ENCODE measurements at places on chromosomes 7 and 10. TPM values are rescaled to one million over a fixed set of nuclear protein-coding genes. Genes with fewer than 3 reads are reported as not detected.

Gene EMX2
- total RNA-seq, result 9.7 TPM

Gene DNAJC30
- total RNA-seq, result 4.9 TPM

Gene FOXI2
- 1.4 TPM for total RNA-seq

Gene TAS2R5
- 1.9 TPM for total RNA-seq

- H3K27me3 ChIP-seq, result no peaks in the 10 kb centered on the region
- peaks cover 4% of the 10 kb centered on the region for H3K4me1 ChIP-seq
- no peak for DNase-seq
- H3K27ac ChIP-seq, result no peak overlapping the region
- no peak overlapping the region for H3K4me3 ChIP-seq
- H3K36me3 ChIP-seq, result no peaks in the 10 kb centered on the region
These were observed 51.4 kb downstream of the PLPP4 start for GRCh38 chr10:120508393-120508792.

DNA sequence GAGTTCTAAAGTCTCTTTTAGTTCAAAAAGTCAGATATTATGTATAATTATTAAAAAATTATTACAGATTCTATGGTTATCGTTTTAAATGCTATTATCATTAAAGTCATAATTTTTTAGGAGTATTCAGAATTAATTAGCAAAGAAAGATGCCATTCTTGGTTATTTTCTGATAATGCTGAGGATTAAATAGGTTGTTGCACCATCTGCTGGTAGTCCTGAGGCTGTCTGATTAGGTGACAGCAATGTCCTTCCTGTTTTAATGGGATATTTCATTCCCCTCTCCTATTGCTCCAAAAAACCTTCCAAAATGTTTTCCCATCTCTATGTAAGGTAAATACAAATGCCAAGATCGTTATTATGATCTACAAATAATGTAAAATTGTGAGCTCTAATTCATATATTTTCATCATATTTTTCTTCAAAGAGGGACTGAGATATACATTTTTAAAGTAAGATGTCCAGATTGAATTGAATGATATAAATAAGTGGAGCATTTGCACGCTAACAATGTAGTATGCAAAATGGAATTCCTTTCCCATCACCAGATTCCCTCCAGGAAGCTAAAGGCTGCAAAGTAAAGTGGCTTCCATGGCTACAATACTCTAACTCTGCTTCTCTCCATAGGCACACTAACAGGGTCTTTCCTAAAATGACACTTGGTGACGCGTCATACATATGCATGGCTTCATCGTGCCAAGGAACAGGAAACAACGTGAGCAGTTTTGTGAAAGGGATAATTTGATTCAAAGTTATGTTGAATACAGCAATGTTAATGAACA, 58.8 kb upstream of the AKR1E2 start:
- DNase-seq, result no peak
- H3K27me3 ChIP-seq, result no peaks in the 10 kb centered on the region
- peaks cover 25% of the 10 kb centered on the region for H3K4me1 ChIP-seq
- H3K27ac ChIP-seq, result peak overlapping the region; percentile 5

DNA sequence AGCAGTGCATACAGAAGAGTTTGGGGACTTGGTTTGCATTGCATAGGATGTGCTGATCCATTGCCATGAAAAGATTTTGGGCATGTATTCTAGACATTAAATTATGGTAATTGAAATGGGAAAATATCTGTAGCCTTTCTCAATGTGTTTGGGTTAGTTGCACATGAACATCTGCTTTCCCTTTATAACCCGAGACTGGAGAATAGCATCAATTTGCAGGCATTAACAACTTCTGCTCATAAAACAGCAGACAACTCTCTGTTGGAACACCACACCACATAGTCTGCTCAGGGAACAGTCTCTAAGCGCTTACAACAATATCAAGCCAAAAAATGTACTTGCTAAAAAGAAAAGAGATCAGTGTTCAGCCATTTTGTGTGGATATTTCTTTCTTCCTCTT, 1391.1 kb upstream of the LRRTM3 start:
- no peak overlapping the region for H3K4me3 ChIP-seq
- no peaks in the 10 kb centered on the region for H3K36me3 ChIP-seq
- no peak overlapping the region for H3K27ac ChIP-seq
- DNase-seq, result no peak
- H3K27me3 ChIP-seq, result no peaks in the 10 kb centered on the region

GRCh38 chr10:788796-789748, 99.6 kb upstream of the DIP2C start:
- H3K27ac ChIP-seq, result no peak overlapping the region
- peak; percentile 84 for DNase-seq
- no peaks in the 10 kb centered on the region for H3K36me3 ChIP-seq
- H3K27me3 ChIP-seq, result peaks cover 12% of the 10 kb centered on the region

DNA sequence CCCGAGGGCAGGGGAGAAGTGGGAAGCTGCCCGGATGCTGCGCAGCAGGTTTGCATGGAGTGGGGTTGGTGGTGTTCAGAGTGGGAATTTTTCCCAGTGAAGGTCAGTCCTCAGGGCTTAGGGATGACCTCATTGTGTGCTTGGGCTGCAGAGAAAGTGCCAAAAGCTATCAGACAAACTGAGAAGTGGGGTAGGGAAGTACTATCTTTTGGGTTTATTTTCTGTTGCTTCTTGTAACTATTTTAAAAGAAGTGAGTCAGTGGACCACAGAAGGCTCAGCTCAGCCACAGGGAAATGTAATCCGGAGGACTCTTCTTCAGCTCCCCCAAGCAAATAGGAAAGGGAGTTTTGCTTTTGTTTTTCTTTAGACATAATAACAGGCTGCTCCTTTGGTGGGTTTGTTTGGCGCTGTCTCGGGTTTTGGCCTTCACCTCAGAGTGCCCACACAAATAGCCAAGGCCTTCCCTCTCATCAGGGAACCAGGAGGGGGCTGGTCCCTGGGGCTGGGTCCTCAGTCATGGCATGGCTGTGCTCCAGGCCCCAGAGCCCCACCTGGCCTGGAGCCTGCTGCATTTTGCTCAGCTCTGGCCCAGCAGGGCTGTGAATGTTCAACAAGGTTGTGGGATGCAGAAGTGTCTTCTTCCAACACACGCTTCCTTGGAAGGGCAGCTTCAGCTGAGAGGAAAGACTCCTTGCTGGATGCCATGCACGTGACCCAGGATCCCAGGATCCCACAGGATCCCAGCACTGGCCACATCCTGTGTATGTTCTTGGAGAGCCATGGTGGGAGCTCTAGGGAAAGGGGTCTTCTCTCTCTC, 5.4 kb upstream of the FAM170B start:
- peak overlapping the region; percentile 39 for H3K27ac ChIP-seq
- H3K36me3 ChIP-seq, result no peaks in the 10 kb centered on the region
- no peak for DNase-seq
- peaks cover 24% of the 10 kb centered on the region for H3K4me1 ChIP-seq

- no peak overlapping the region for H3K4me3 ChIP-seq
- no peak for DNase-seq
These were observed 193.8 kb upstream of the ADO start for GRCh38 chr10:62610649-62611229.

DNA sequence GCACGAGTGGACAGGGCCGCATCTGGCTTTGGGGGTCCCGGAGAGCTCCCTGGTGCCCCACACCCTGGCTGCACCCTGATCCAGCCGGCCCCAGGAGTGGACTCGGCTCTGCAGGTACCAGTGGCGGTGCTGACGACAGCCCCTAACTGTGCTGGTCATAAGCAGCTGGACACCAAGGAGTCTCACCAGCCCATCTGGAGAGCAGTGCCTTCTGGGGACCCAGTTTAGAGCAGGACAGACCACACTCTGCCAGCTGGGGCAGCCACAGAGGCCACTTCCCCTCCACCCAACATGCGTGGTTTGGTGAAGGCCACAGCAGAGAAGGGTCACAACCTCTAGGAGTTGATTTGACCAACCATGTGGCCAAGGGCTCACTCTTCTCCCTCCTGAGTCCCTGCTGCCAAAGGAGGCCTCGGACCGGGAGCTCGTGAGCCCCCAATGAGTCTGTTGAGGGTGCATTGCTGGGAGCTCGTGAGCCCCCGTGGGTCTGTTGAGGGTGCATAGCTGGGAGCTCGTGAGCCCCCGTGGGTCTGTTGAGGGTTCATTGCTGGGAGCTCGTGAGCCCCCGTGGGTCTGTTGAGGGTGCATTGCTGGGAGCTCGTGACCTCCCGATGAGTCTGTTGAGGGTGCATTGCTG, 16.0 kb upstream of the INPP5A start:
- no peak overlapping the region for H3K4me3 ChIP-seq
- DNase-seq, result peak; percentile 70
- no peaks in the 10 kb centered on the region for H3K36me3 ChIP-seq

All from suprapubic skin (tissue), 4 donors.